ENCODE measurements at places on chromosomes 7 and 10.

DNA sequence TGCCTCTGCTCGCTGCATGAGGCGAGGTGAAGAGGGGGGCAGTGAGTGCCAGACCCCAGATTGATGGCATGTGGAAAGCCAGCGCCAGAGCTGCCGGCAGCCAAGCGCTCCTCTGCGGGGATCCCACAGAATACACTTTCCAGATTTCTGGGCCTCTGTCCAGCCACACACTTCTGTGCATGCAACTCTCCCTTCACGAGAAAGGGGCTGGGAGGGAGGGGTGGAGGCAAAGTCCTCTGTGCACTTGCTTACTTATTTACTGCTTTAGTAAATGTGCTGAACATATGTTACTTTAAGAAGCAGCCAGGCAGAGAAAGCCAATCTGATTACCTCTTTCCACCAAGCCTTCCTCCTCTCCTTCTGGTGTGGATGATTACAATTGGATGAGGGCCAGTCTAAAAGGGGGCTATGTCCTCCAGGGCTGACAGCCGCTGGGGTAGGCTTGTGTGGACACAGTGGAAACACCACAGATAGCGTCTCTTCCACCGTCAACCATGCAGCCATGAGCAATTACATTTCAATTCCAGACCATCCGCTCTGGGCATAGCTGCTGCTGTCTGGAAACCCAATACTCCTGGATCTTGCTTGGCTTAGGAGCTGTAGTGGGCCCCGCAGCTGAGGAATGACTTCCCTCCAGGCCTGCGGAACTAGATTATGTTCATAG, 322.8 kb upstream of the ANKRD30A start:
- no peak for DNase-seq

DNA sequence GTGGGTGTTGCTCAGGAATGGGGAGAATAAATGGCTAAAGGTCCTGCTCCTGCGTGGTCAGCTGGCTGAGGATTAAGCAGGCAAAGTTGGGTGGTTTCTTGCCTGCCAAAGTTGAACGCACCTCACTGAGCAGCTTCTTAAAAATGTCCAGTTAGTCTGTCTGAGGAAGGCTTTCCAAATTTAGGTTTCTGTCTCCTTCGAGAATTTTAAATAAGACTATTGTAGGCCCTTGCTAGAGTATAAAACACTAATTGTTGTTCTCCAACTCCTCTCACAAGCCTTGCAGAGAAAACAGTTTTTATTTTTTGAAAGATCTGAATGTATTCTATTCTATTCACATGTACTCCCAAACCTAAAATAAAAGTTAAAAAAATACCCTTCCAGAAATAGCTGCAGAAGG, 122.0 kb upstream of the LAMB4 start:
- DNase-seq = no peak

- no peak for DNase-seq
Measured at GRCh38 chr7:22255834-22256233, 101.1 kb downstream of the RAPGEF5 start.

DNA sequence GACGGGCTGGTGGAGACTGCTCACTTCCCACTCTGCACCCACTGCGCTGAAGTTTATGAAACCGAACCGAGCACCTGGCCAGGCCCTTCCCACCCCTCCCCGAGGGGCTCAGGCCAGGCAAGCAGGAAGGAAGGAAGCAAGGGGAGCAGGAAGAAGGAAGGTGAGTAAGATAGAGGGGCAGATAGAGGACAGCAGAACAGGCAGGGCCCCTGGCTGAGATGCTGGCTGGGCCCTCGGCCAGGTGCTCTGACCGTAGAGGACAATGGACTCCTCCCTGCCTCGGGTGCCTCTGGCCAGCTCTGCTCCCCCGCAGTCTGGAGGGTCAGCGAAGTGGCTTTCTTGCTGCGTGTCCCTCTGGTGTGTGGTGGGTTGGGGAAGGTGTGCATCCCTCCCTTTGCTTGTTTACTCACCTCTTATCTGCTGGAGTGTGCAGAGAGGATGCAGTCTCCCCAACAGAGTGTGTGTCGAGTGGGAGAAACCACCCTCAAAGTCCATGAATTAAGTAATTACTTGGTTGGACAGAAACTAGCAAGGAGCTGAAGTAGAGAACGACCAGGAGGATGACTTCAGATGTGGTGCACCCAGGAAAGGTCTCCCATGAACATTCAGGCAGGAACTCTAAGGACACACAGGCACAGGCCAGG, 82.8 kb upstream of the PPP2R2D start:
- DNase-seq = no peak

DNA sequence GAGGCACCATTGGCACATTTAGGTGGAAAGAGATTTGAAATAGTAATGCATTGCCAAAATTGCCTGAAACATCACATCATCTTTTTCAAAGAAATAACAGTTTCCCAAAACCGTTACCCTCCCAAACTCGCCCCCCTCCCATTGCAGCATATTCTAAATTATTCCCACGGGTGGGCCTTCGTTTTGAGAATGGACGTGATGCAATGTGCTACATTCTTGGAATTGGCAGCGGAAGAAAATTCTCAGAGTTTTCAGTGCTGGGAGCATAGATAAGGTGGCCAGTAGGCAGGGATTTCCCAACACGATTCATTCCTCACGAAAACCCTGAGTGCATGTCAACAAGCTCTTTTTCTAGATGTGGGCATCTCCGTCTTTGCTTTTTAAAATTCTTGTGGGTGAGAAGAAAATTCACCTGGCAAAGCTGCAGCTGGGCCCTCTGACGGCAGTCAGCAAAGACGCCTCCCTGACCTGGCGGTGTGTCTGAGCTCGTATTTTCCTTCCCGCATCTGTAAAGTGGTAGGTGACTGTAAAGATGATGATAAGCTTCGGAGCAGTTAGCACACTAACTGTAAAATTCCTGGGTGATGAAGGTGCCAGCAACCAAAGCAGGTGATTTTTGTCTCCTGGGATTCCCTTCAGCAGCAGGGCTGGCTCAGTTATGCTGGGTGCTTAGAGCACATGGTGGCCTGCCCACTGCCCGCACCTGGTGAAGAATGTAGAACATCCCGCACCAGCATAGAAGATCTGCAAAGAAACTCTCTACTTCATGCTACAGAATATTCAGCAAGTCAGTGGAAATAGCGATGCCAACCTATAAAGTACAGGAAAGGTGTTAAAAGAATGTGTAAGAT, 141.9 kb upstream of the KLF6 start:
- no peak for DNase-seq

DNA sequence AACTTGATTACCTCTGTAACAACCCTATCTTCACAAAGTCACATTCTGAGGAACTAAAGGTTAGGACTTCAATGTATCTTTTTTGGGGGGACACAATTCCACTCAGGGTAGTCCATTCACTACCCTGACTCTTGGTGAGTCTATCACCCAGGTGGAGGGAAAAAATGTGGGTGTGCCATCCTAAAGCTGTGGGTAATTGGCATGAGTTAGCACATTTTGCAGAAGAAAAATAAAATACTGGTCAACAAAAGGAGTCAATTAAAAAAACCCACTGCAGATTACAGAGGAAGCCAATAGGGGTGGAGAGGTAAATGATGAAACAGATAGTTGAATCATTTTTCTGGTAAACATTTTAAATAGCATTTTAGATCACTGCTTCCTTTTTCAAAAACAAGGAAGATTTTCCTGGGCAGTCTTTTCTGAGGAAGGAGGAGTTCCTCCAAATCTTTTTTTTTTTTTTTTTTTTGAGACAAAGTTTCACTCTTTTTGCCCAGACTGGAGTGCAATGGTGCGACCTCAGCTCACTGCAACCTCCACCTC, 5.1 kb upstream of the BLVRA start:
- DNase-seq = no peak

GRCh38 chr7:37920305-37920848, at the start of gene EPDR1:
TSS of gene EPDR1 (plus strand) at chr7:37920640. CDS start at chr7:37920940, 300 bp downstream.
- DNase-seq = no peak

DNA sequence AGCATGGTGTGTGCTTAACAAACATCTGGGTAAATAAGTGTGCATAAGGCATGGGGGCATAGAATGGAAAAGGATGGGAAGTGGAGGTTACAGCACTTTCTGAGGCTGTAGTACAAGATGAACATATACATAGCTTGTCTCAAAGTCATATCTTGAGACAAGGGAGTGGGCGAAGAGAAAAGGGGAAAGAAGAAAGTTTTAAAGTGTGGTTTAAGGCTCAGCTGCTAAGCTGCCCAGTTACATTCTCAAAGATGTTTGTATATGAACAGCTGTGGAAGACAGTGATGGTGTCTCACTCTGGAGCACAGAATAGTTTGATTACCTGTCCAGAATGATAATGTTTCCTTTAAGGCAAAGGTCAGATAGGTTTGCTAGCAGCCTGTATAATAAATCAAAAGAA, 61.9 kb upstream of the LANCL2 start:
- DNase-seq = no peak

DNA sequence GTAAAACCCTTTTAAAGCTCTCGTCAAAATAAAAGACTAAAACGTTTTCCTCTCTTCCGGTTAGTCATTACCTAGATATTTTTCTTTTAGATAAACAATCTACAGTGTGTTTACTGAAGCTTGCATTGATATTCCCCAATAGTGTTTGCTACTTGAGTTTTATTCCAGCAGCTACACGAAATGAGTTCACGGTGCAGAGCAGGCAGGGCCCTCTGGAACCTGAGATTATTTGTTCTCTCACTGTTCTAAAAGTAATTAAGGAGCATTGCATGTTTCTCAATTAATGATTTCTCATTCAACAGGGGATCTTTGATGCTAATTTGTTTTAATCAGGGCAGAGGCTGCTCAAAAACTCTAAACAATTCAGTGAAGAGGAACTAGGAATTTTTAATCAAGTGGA, 319.7 kb downstream of the GFRA1 start:
- DNase-seq = no peak

DNA sequence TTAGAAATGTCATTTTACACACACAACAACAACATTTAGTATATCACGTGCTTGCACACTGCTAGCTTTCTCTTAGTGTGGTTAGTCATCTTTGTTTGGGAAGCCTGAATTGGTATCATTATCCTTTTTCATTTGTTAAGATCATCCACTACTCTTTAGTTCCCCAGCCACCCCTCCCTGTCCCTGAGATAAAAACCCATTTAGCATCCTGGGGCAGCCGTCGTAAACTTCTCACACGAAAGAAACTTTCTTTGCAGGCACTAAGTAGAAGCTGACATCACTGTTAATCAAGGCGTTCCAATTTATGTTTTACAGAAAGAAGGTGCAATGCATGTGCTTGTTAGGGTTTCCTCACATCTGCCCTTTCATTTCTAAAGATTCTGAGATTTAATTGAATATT, 475.1 kb upstream of the FZD8 start:
- no peak for DNase-seq

DNA sequence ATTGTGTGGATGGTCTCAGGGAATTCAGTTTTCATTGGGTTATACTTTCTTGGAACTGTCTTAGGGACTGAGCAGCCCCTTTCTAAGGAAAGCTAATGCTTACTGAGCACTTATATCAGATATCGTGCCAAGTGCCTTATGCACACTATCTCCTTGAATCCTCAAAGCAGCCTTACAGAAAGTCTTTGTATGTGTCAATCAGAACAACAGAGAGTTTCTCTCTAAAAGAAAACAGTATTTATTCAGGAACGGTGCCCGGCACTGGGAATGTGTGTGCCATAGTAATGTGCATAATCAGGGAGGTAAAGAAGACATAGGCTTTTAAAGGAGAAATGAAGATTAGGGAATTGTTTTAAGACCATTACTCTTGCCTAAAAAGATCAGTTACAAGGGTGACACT, 17.3 kb downstream of the ANTXRL start:
- DNase-seq = no peak

DNA sequence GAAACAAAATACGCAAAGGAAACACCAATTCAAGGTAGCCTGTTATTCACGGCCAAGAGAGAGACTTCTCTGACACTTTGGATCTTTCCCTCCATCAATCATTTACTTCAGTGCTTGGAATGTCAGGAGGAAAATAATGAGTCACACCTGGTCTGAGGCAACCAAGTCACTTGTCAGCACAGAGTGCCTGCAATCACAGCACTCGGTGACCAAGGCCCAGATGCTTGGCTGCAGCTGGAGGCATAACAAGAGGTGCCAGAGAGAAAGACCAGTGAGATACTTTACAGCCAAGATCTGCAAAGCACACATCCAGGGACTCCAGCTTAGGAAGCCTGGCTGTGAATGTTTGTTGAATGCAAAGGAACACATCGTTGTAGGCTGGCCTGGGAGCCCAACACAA, 33.9 kb downstream of the ASB13 start:
- DNase-seq = no peak

DNA sequence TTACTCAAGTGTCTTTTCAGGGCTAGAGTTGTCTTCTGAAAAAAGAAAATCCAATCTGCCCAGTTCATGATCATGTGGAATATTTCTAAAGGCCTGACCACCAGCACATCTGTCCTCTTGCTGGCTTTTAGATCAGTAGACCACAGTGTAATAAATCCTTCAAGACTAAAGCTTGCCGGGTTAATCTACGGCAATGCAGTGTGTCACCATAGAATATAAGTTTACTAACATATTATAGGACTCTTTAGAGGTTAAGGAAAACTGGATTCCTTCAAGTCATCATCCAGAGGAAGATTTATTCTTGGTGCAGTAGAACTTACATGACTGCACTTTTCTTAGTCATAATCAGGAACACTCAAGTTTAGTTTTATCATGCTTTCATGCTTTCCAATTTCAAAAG, 349.5 kb downstream of the SEMA3D start:
- DNase-seq = no peak

DNA sequence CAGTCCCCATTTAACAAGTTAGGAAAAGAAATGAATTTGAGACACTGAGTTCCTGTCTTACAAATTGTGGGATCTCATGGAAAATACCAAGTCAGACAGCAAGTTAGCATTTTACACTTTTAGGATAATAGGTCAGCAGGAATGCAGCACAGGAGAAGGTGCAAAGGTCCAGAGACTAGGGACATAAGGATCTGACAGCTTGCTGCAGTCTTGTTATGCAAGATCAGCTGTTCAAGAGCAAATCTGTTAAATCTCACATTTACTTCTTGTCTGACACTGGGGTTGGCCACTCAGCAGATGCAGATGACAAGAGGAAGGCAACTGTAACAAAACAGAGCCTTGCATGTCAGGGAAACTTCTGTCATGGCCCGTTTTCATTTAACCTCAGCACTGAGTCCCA, 239.6 kb downstream of the PHF14 start:
- DNase-seq = no peak

DNA sequence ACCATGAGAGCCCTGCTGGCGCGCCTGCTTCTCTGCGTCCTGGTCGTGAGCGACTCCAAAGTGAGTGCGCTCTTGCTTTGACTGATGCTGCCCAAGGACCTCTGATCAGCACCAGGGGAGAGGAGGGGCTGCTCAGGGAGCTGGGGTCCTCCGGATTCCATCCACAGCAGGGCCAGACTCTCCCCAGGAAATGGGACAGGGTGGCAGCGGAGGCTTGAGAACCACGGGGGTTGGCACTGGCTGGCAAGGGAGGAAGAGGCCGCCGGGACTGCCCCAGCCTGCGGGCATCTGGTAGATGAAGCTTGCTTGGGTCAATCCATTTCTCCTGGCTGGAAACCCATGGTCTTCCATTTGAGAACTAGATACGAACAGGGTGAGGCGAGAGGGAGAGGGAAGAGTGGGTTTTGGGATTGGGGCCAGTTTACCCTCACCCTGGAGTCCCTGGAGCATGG, 647 bp downstream of the PLAU start:
- DNase-seq = no peak

GRCh38 chr7:108004220-108005142, 1.5 kb upstream of the LAMB1 start:
- no peak for DNase-seq
